ENCODE measurements at places on chromosomes 1 and 21.

- no peak for DNase-seq
Measured at GRCh38 chr1:110163591-110163990, 13.3 kb downstream of the SLC6A17 start.

GRCh38 chr1:228302086-228302485, 94.2 kb downstream of the OBSCN start:
- no peak for DNase-seq

DNA sequence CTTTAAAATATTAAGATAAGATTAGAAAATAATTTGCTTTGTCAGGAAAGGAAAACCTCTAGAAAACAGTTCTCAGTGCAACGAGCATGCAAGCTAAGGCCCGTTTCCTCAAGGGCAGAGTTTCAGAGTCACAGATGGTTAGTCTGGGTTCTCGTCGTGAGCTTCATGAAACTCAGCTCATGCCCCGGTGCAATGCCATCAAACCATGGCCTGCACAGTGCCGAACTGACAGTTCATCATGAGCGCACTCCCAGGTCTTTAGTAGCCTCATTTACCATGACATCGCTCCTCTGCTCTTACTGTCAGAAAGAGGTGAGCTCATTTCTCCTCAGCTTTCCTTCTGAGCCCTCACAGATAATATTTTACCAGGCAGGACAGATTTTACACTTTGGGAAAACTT, 319.2 kb downstream of the NTNG1 start:
- DNase-seq: no peak

- DNase-seq: no peak
Measured at GRCh38 chr21:25462517-25462971, 144.7 kb downstream of the MRPL39 start.

DNA sequence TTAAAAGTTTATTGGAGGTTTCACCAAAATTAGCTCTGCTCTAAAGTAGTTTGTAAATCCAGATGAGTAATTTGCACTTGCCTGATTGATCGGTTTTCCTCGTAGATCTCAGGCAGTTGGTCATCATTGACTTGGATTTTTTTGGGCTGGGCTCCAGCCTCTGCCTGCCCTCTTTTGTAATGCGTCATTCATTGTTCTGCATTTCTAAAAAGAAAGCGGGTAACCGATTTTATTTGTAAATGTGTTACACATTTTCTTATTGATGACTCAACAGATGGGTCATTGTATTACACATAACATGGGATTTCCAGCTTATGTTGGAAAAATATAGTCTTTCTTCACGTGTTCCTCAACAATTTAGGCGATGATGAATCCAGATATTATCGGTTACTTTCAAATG, 5.5 kb downstream of the ETS2 start:
- DNase-seq: peak; percentile 25

- no peak for DNase-seq
Measured at GRCh38 chr1:196143602-196144342, 464.5 kb downstream of the KCNT2 start.

GRCh38 chr1:238089615-238090014, 198.9 kb upstream of the ZP4 start:
- DNase-seq: no peak

- no peak for DNase-seq
Measured at GRCh38 chr1:67390041-67390887, 39.9 kb downstream of the SERBP1 start.

DNA sequence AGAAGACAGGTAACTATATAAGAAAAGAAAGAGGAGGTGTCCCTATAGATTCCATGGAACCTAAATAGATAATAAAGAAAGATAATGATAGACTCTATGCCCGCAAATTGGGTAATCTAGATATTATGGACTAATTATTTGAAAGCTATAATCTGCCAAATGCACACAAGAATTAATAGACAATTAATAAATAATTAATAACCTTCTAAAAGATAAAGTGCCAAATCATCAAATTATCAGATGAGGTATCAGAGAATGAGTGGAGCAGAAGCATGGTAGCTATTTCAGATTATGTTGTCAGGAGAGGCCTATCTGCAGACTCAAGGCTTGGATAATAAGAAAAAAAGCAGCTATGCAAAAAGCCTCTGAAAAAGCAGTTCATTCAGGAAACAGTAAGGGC, 1120.8 kb downstream of the PLA2G4A start:
- no peak for DNase-seq

- DNase-seq: no peak
Measured at GRCh38 chr1:58722414-58722813, 22.6 kb upstream of the MYSM1 start.

GRCh38 chr21:41043014-41043413, 124.9 kb upstream of the BACE2 start:
- DNase-seq: no peak

DNA sequence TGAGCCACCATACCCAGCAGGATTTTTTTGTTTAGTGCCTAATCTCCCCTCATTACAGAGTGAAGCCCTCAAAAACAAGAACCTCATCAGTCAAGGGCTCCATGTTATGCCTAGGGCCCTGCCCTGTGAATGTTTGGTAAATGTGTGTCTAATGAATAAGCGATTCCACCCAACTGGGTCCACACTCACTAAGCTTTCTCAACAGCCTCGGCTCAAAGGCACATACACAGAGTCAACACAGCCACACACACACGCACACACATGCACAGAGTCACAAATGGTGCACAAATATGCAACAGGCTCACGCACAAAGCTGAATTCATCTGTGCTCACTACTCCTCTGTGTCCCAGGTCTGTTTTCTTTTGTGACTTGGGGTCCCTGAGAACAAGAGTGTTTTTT, 11.7 kb upstream of the SYNC start:
- DNase-seq: no peak

GRCh38 chr1:17293681-17294425, 14.1 kb upstream of the PADI4 start:
- DNase-seq: no peak

DNA sequence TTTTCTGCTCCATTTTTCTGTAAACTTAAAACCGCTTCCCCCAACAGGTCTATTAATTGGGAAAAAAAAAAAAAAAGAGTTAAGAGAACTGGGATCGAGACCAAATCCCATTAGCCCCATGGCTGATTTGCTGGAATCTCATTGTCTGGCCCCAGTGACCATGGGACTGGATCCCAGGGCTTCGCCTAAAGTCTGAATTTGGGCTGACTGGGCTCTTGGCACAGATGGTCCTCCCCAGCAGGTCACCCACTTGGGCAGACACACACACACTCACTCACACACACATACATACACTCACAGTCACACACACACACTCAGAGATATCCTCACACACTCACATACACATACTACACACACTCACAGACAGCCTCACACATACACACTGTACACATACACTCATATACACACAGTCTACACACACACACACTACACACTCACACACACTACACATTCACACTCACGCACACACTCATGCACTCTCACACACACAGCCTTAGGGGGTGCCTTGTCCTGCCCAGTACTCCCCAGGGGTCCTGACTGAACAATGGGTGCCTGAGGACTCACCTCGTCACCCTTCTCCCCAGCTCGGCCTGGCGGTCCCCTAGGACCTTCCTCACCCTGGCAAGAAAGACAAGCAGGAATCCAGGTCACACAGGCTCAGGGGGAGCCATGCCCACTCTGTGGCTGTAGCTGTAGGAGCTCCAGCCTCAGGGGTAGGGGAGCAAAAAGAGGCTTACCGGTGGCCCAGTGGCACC, 7.5 kb downstream of the COL9A2 start:
- no peak for DNase-seq

GRCh38 chr1:212218911-212219310, 66.3 kb upstream of the PPP2R5A start:
- no peak for DNase-seq

GRCh38 chr1:109253803-109254620, 4.7 kb downstream of the CELSR2 start:
- DNase-seq: no peak

- no peak for DNase-seq
Measured at GRCh38 chr1:214439352-214440119, 111.9 kb downstream of the PTPN14 start.

- DNase-seq: no peak
Measured at GRCh38 chr1:28172713-28173150, 3.8 kb downstream of the PTAFR start.

- no peak for DNase-seq
Measured at GRCh38 chr1:150562446-150563339, 13.5 kb downstream of the ADAMTSL4 start.

- no peak for DNase-seq
Measured at GRCh38 chr1:165501330-165501969, 42.4 kb upstream of the LRRC52 start.

All from GOT3 (cell line).